A549 treated with GW870086 at 1 μM for 4 hours (cell line): ENCODE measurements at places on chromosomes 6 and 20. TPM values are rescaled to one million over a fixed set of nuclear protein-coding genes. Genes with fewer than 3 reads are reported as not detected.

The MAP3K5 gene
- 2.0 to 2.7 TPM (median 2.5 TPM) in 5 replicates for total RNA-seq

The DBNDD2 gene
- total RNA-seq: 25.1 to 32.4 TPM (median 27.5 TPM) in 5 replicates

The GSTA3 gene
- total RNA-seq: not detected in 5 replicates

The OVOL2 gene
- total RNA-seq: 0.18 to 0.34 TPM (median 0.21 TPM) in 4 of 5 replicates, not detected in the other

The PNLDC1 gene
- 0.07 to 0.08 TPM in 2 of 5 replicates, not detected in the others for total RNA-seq

The RPS18 gene
- total RNA-seq: 2,539 to 2,848 TPM (median 2,622 TPM) in 5 replicates

The CYP39A1 gene
- 0.06 to 0.16 TPM in 2 of 5 replicates, not detected in the others for total RNA-seq

The AIF1 gene
- not detected in 5 replicates for total RNA-seq

The HSPA12B gene
- 0.29 to 0.65 TPM (median 0.44 TPM) in 5 replicates for total RNA-seq

The PRRT1 gene
- 0.41 to 0.74 TPM (median 0.62 TPM) in 5 replicates for total RNA-seq
